ENCODE measurements at places on chromosomes 12 and 14.

- DNase-seq, result no peak
These were observed 19.3 kb upstream of the TEX22 start for GRCh38 chr14:105378873-105379685.

DNA sequence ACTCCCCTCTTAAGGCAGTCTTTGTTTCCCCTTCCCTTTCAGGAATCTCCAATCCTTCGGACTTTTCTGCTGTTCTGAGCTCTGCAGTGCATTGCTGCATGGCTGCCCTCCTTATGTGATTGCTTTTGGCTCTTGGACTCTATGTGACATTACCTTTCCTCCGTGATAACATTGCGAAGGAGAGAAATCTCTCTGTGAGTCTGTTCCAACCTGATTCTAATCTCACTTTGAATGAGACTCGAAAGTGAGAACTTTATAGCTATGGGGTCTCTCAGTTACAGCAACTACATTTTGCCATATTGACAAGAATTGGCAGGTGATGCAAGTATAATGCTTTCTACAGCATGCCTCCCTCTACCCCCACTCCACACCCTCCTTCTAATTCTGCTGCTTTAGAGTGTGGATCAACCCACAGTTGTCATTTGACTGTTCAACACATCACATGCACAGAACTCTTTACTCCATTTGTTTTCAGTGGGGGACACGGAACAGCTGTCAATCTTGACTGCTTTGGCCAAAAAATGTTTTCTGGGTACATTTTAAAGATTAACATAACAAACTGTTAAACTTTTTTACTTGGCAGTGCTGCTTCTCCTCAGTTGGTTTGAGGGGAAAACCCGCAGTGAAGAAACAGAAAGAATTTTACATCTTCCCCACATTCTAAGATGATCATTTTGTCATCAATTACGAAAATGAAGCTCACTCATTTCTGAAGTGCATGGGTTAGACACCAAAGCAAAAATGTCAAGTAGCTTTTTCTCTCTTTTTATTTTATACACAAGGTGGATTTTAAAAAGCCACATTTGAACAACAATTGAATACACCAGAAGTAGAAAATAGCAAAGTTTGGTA lies 125.5 kb upstream of the RMST start:
- no peak for DNase-seq

DNA sequence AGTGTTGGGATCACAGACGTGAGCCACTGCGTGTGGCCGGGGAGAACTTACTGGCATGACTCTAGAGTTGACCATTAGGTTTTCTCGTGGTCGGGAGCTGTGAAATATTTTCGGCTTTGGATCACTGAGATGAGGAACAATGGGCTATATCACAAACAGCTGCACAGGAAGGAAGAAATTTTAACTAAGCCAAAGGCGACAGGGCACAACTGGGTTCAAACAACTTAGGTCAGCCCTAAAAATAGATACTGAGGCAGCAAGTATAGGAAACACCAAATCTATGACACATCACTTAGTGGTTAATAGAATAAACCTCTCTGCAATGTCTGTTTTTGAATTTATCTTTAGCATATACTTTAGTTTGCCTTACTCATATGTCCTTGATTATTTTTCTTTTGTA lies 162.9 kb downstream of the LRIG3 start:
- no peak for DNase-seq

- DNase-seq, result no peak
These were observed 370.9 kb downstream of the TMEM132D start for GRCh38 chr12:129532707-129533499.

GRCh38 chr12:103272949-103273348 lies 222.8 kb downstream of the C12orf42 start:
- no peak for DNase-seq

GRCh38 chr14:54570047-54570446 lies 3.1 kb downstream of the SAMD4A start:
- no peak for DNase-seq

GRCh38 chr12:78898416-78898815 lies 33.8 kb downstream of the SYT1 start:
- no peak for DNase-seq

DNA sequence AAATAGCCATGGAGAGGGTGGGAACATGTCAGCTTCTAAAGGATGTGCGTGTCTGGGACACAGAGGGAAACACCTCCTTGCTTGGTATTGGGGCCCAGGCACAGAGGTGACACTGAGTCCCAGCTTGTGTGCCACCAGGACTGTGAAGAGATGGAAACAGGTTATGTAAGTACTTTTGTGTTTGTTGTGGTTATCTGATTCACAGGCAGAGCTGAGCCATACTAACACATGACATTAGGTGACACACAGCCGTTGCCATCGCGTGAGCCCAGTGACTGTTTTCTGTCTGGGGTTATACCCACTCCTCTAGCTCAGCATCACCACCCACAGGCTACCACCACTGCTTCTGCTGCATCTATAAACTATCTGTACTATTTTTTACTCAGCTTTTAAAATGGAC lies 12.1 kb upstream of the FLVCR2 start:
- DNase-seq, result peak; percentile 61

GRCh38 chr12:64735442-64735841 lies 23.8 kb downstream of the GNS start:
- peak; percentile 70 for DNase-seq

DNA sequence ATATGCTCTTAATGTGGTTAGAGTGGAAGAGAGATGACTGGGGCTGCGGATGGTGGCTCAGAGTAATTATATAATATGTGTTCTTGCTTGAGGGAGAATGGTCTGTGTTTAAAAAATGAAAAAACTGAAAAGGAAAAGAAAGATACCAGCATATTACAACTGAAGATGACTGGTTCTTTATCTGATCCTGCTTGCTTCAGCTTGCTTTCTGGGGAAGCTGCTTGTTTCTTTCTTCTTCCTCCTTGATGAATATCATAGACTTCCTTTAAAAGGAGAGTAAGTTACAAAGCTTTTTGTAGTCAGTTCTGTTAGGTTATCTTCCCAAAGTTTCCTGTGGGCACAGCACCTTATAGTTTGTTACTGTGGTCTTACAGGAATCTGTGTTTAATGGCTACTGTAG lies 210.9 kb downstream of the ERC1 start:
- DNase-seq, result no peak

GRCh38 chr12:100993916-100994450 lies 199.4 kb downstream of the ANO4 start:
- DNase-seq, result no peak
